ENCODE measurements at places on chromosomes 11 and 22.

GRCh38 chr11:45859661-45860140, 12.4 kb downstream of the CRY2 start:
- no peaks in the 10 kb centered on the region for H3K27me3 ChIP-seq
- no peak overlapping the region for H3K4me3 ChIP-seq
- H3K36me3 ChIP-seq, result no peaks in the 10 kb centered on the region
- H3K4me1 ChIP-seq, result peaks cover 55% of the 10 kb centered on the region
- DNase-seq, result peak; percentile 95
- H3K27ac ChIP-seq, result peak overlapping the region; percentile 39

DNA sequence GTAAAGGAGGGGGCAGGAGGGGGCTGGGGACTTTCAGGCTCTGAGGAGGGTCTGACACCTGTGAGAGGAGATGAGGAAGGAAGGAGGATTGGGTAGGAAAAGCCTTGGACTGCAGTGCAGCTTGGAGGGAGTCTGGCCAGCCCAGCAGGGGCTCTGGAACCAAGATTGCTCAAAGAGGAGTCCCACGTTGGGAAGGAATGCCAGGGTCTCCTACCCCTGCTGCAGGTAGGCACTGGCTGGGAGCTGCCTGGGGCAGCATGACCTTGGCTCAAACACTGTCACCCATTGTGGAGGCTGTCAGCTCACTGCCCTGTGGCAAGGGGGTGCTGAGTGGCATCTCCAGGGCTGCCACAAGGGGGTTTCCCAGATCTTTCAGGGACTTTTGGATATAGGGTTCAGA, 94.5 kb downstream of the RPS6KA4 start:
- no peaks in the 10 kb centered on the region for H3K27me3 ChIP-seq
- H3K36me3 ChIP-seq, result no peaks in the 10 kb centered on the region
- H3K4me1 ChIP-seq, result no peaks in the 10 kb centered on the region

DNA sequence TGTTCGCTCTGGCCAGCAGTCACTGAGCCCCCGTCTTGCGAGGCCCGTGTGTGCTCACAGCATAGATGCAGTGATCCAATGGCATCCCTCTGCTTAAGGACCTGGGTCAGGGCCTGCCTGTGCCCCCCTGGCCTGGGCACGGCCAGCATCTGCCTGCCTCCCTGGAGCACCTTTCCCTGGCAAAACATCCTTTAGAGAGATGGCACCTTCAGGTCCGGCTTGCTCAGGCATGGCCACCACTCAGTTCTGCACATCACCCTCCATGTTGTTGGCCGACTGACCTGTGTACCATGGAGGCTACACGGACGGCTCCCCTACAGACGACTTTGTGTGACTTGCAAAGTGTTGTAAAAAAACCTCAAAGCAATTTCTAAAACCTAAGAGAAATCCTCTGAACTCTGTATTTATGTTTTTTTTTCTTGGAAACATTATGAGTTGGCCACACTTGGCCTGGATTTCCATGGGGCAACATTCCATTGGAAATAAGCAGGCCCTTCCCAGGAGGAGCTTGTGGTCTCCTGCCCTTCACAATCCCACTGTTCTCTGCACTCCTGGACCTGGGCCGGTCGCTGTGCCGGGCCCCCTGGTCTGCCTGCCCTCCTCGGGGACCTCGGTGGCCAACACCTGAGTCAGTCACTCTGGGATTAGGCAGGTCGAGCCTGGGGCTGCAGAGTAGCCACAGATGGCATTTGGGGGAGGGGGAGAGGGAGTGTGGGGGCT, 592.4 kb downstream of the TBC1D22A start:
- H3K4me3 ChIP-seq, result no peak overlapping the region
- DNase-seq, result peak; percentile 8
- H3K27me3 ChIP-seq, result no peaks in the 10 kb centered on the region
- H3K36me3 ChIP-seq, result no peaks in the 10 kb centered on the region
- no peaks in the 10 kb centered on the region for H3K4me1 ChIP-seq
- no peak overlapping the region for H3K27ac ChIP-seq

- H3K27me3 ChIP-seq, result no peaks in the 10 kb centered on the region
- no peak overlapping the region for H3K27ac ChIP-seq
- no peak for DNase-seq
- no peaks in the 10 kb centered on the region for H3K36me3 ChIP-seq
- no peak overlapping the region for H3K4me3 ChIP-seq
- H3K4me1 ChIP-seq, result no peaks in the 10 kb centered on the region
Observed at GRCh38 chr11:94563176-94563847, 3.9 kb upstream of the PIWIL4 start.

- H3K27me3 ChIP-seq, result no peaks in the 10 kb centered on the region
- no peak within 1 kb of the TSS for H3K27ac ChIP-seq
- no peak within 1 kb of the TSS for H3K4me3 ChIP-seq
- DNase-seq, result no peak
Observed at GRCh38 chr22:36913427-36914389, at the start of gene CSF2RB. CSF2RB (plus strand) TSS chr22:36913628; CDS start chr22:36922208, 8,580 bp downstream.
